ENCODE measurements at places on chromosomes 7 and 10.

- no peak for DNase-seq
These were observed 8.4 kb downstream of the USP6NL start for GRCh38 chr10:11602919-11603523.

DNA sequence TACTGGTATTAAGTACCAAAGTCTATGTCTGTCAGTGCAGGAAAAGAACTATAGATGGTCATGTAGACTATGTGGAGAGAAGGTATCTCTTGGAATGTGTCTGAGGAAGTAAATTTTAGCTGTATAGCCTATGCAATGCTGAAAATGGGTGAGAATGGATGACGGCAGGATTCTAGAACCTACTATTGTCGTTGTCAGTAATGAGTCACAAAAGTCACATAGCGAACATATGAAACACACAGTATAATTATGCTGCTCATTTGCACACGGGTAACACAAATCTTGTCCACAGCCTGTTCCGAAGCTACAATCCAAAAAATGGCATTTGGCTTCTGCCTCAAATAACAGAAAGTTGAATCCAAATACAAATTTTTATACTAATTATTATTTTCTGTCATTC is 33.6 kb upstream of the KMT2E start:
- DNase-seq, result no peak

DNA sequence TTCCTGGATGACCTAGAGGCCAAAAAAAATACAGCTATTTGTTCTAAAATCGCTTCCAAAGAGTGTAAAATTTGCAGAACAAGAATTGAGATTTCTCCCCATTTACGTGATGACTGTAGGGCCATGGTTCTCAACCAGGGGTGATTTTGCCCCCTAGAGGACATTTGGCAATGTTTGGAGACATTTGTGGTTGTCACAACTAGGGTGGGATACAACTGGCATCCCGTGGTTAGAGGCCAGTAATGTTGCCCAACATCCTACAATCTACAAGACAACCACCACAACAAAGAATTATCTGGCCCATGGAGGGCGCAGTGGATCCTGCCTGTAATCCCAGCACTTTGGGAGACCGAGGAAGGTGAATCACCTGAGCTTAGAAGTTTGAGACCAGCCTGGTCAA is 22.8 kb upstream of the MALSU1 start:
- no peak for DNase-seq

- DNase-seq, result no peak
These were observed 495.1 kb upstream of the ANKRD30A start for GRCh38 chr10:36630267-36630666.

- no peak for DNase-seq
These were observed 163.1 kb downstream of the UBE2H start for GRCh38 chr7:129789652-129790051.

GRCh38 chr10:123132576-123133477 is 2.9 kb upstream of the HMX3 start:
- peak; percentile 67 for DNase-seq

DNA sequence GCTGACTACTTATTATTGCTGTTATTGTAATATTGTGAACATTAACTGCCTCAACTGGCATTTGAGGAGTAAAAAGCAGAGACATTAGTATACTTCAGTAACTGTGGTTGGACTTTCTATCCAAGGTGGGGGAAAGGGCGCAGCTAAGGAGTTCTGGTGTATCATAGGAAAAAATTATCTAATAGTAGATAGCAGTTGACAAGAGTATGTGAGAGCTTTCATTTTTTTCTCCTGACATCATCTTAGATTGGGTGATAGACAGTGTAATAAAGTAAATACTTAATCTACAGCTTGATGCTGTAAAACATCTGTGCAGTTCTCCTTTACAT is 68.9 kb downstream of the PHTF2 start:
- no peak for DNase-seq

DNA sequence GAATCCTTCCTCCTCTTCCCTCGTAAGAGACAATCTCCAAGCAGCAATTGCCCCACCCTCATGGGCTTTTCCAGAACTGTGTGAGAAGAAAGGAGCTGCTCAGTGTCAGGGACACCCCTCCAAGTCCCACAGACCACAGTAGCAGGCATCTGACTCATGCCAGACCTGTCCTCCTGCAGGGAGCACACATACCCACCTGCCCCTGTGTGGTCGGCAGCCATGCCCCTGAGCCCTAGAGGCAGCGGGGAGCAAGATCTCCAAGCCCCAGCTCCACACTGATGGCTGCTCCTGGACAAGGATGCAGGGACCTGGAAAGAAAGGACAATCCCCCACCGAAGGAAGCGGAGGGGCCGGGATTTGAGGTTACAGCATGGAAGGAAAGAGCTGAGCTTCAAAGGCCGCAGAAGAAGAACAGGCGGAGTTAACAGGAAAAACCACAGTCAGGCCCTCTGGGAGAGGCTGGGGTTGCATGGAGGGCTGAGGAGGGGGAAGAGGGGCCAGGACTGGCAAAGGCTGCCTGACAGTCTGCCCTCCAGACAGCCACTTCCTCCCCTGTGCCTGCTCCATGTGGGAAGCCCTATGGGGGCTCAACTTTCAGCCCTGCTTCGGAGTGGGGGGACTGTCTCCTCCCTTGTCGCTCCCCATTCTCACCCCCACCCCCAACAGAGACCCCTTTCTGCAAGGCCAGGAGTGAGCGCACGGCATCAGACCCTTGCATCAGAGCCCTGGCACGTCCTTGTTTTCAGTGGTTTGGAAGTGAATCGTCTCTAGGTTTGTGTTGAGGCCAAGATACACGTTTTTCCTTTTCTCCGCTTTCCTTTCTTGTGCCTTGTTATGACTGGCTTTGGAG is 46.8 kb downstream of the ASB13 start:
- no peak for DNase-seq

DNA sequence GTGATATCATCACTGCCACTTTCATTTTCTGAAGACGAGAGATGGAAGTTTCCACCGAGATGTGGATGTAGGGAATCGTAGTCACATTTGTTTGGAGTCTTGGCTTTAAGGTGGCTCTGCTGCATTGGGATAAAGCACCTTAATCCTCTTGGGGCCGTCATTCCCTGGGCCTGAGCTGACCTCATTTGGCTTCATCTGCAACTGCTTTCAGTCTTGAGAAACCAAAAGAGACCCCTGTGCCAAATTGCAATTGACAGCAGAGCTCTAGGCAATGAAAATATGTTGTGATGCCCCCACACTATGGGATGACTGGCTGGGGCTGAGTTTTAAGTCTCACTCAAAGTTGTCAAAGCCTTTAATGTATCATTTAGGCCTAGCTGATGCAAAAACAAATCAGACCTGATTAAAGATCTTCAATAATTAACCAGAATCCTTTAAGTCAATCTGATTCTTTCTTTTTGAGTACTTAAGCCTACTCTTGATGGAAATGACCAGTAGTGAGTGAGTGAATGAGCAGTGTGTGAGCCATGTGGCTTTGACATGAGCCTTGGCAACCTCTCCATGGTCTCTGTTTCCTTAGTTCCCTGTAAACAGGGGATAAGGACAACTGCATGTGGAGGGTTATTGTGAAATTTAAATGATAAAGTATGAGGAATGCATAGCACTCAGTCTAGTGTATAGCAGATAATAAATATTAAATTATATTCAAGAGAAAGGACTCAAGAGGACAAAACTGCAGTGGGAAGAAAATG is 155.0 kb downstream of the BMPER start:
- DNase-seq, result no peak

GRCh38 chr10:8563478-8563877 is 509.0 kb downstream of the GATA3 start:
- DNase-seq, result no peak

GRCh38 chr10:86083206-86083605 is 283.4 kb downstream of the GRID1 start:
- no peak for DNase-seq

GRCh38 chr10:36119455-36119854 is 477.4 kb upstream of the FZD8 start:
- no peak for DNase-seq

GRCh38 chr7:158724658-158725505 is 20.3 kb upstream of the NCAPG2 start:
- DNase-seq, result no peak

DNA sequence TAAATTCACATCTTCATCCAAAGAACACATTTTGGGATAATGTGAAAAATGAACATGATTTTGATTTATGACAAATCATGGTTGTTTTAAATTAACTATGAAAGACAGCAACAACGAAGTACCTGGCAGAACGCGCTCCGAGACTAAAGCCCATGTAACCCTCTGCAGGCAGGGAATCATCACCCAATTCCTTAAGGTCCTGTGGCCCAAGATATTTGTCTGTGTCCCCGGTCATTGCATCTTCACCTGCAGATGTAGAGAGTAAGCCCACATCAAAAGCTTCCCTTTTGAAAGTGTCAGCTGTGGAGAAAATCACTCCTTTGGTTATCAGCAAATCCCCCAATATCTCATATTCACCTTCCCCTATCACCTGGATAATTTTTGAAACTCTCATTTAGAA is 232.5 kb upstream of the CCDC6 start:
- no peak for DNase-seq

DNA sequence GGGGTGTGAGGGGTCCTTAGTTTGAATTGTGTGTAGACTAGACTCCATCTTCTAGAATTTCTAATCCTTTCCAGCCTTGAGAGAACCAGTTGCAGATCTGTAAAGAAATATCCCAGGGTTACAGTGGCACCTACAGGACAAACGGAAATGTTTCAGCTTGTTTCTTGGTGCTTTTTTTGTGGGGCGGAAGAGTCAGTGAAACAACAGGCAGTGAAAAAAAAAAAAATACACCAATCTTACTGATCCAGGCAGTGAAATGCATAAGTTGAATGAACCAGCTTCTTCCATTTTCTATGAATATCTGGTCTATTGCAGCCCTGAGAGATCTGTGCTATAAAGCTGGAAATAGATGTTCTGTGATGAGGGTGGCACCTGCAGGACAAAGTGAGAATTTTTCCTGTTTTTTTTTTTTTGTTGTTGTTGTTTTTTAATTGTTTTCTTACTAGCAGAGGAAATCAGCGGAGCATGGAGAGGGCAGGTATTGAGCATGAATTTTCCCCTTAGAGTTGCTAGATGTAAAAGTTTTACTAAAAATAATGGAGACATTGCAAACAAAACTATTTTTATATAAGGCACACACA is 81.9 kb upstream of the DYNC1I1 start:
- DNase-seq, result peak; percentile 28

GRCh38 chr7:124403587-124403986 is 362.0 kb downstream of the GPR37 start:
- DNase-seq, result no peak

GRCh38 chr7:122628651-122629411 is 70.1 kb downstream of the RNF133 start:
- no peak for DNase-seq

DNA sequence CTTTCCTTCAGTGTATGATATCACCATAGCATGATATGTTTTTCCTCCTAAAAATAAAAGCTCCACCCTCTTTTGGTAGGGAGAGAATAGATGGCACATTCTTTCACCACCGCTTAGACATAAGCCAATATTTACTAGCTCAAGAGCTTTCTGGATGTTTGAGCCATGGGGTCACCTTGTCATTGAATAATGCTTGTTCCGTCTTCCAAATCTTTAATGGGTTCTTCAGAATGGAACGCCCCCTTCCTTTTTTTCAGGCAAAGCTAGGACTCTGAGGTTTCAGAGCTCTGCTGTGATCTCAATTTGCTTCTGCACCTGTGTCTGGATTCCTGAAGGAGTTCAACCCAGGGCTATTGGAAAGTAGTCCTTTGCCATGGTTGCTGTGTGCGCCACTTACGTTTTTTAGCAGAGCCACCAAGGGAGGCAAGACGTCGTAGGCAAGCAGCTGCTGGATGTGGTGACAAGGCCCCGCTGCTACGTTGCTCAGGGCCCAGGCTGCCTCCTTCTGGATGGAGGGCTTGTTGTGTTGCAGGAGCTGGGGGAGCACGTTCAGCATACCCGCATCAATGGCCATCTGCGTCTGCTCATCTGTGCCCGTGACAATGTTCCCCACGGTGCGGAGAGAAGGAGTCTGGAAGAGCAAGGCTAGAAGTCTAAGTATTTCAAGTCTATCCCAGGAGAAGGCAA is 23.2 kb downstream of the KPNA7 start:
- no peak for DNase-seq

GRCh38 chr7:116200963-116201362 is 9.4 kb upstream of the TES start:
- DNase-seq, result no peak

GRCh38 chr7:65749518-65749917 is 123.4 kb upstream of the VKORC1L1 start:
- DNase-seq, result no peak
